ENCODE measurements at places on chromosomes 7 and 10. TPM values are rescaled to one million over a fixed set of nuclear protein-coding genes. Genes with fewer than 3 reads are reported as not detected.

PNLIP gene
- not detected for total RNA-seq

SCD gene
- 96.7 TPM for total RNA-seq

IRF5 gene
- 0.56 TPM for total RNA-seq

SLC25A28 gene
- 4.6 TPM for total RNA-seq
